Right ventricle myocardium superior (tissue), 1 donor: ENCODE measurements at places on chromosomes 16 and 17. TPM values are rescaled to one million over a fixed set of nuclear protein-coding genes. Genes with fewer than 3 reads are reported as not detected.

Gene ACSM5
- 1.4 TPM for total RNA-seq

Gene CLDN7
- 0.94 TPM for total RNA-seq

Gene RND2
- 0.65 TPM for total RNA-seq

Gene PRSS21
- total RNA-seq: not detected

Gene KRTAP1-5
- total RNA-seq: not detected

Gene CLEC3A
- total RNA-seq: not detected

Gene KRT36
- not detected for total RNA-seq

Gene CCL4
- 0.62 TPM for total RNA-seq

Gene RPL19
- 934 TPM for total RNA-seq

Gene PSMD7
- 137 TPM for total RNA-seq

Gene IL17C
- not detected for total RNA-seq

Gene ATF7IP2
- total RNA-seq: 35.5 TPM

DNA sequence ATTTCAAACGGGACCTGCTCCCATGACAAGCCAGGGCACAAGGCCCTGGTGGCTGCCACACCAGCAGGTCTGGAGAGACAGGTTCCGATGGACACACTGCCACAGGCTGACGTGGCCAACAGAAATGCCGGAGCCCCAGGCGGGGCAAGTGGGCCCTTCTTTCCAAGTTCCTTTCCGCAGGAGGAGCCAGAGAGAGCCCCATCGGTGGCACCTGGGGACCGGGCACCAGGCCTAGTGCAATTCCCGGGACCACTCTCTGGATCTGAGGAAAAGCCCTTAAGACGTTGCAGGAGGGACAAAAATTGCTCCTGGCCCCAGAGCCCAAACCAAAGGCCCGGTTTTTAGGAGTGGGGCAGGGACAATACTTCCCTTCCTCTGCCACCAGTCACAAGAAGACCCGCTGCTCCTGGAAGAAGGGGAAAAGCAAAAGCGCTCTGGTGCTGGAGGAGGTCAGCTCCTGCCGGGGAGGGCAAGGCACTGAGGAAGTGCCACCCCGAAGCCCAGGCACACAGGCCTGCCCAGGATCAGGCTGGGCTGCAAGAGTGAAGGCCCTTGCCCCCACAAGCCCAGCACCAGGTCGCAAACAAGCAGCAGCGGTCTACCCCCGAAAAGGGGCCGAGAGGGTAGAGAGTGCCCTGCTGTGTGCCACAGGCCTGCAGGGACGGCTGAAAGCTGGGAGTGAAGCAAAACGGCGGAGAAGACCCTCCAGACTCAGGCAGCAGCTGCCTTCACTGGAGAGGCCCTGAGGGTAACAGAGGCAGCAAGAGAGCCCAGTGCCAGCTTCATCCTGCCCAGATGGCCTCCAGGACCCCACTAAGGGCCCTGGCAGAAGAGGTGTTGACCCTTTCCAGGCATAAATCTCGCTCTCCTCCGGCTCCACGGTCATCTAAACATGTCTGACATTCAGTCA is 29.1 kb downstream of the MAP1LC3B start:
- no peak for DNase-seq

GRCh38 chr17:65324611-65325342 is 187.6 kb downstream of the RGS9 start:
- no peak for DNase-seq

DNA sequence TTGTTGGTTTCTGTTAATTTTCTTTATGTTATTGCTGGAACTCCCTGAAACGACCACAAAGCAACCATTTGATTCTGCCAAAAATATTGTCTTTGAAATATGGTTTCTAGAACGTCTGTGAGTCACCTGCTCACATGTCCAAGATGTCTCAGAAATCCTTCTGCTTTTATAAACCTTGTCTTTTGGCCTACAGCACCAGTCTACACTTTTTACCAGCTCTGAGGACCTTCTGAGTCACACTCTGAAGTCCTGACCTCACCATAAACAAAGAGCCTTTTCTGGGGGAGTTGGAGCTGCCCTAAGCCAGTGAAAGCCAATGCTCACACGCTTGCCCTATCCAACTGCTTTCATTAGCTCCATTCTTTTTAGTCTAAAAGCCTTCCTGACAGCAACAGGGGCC is 55.5 kb downstream of the GRIN2A start:
- DNase-seq: no peak

DNA sequence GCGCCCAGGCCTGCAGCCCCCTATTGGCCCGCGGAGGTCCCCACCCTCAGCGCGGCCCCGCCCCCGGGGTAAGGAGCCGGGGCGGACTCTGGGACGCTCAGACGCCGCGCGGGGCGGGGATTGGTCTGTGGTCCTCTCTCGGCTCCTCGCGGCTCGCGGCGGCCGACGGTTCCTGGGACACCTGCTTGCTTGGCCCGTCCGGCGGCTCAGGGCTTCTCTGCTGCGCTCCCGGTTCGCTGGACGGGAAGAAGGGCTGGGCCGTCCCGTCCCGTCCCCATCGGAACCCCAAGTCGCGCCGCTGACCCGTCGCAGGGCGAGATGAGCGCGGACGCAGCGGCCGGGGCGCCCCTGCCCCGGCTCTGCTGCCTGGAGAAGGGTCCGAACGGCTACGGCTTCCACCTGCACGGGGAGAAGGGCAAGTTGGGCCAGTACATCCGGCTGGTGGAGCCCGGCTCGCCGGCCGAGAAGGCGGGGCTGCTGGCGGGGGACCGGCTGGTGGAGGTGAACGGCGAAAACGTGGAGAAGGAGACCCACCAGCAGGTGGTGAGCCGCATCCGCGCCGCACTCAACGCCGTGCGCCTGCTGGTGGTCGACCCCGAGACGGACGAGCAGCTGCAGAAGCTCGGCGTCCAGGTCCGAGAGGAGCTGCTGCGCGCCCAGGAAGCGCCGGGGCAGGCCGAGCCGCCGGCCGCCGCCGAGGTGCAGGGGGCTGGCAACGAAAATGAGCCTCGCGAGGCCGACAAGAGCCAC is at the start of gene NHERF1:
TSS of gene NHERF1 (plus strand) at position 100 of the 750 bp plus-strand sequence. CDS start at position 319, 219 bp downstream.
- DNase-seq: peak; percentile 97

DNA sequence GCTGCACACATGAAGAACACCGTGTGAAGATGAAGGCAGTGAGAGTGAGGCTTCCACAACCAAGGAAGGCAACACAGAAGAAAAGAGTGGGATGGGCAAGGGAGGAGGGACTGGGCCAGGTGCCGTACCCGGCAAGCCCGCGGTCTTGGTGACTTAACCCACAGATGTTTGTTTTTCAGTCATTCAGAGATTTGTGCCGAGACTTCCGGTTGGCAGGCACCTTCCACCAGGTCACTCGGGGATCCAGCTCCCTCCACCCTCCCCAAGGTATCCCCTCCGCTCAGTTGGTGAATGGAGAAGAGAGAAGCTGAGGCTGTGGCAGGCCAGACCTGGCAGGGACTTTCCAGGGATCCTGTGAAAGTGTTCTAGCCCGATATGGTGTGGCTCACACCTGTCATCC is 4.9 kb upstream of the KREMEN2 start:
- DNase-seq: no peak

- DNase-seq: no peak
Observed at GRCh38 chr16:73527187-73527586, 479.3 kb upstream of the ZFHX3 start.

DNA sequence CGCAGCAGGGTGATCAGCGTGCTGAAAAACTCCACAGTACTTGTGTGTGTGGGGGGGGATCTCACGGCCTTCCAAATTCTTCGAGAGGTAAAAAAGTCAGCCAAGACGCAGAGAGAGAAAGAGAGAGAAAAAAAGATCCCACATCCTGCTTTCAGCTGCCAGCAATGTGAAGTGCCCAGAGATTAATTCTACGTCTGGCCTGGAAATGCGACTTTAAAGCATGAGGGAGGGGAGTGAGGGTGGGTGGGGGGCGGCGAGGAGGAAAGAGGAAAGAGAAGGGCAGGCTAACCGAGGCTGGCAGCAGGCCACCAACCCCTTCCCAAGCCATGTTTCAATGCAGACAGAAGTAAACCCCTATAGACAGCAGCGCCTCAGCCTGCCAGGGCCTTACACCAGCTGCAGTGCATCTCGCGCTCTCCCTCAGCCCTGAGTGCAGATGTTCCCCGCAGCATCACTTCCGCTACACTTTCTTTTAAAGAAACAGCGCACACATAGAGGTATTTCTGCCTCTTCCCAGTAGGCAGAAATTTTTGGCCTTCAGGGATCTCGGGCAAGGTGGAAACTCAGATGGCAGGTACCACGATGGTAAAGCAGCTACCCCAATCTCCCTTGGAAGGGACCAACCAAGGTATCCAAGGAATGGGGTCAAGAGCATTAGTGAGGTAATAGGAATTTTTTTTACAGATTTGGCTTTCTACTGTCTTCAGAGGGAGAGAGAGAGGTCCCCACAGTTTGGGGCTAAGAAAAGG is 87.8 kb downstream of the SMG6 start:
- DNase-seq: peak; percentile 86

DNA sequence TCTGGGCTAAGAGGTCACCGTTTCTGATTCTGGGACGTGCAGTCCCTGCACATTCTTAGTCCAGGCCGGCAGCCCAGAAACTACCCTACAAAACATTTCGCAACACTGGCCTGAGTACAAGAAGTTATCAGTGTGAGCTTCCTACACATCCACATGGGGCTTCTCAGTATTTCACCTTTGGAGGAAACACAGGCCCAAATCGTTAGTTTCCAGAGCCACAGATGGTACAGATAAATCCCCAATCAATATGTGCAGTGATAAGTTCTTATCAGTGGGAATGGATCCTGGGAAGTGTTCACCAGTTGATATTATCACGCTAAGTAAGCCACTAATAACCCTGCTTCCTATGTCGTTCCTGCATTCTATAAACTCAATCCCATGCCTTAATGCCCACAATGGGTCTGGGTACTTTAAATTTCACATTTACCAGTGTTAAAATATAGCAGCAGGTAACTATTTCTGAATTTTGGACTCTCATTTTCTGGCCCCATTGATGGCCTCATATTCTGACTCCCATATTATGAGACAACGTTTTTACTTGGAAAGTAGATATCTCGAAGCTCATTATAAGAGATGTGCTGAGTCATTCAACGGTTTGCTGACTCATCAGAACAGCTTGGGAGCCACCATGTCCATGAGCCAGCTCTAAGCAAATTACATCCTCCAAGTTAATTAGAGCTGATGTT is 370.2 kb upstream of the MAF start:
- peak; percentile 75 for DNase-seq

GRCh38 chr17:45692661-45693060 is 91.5 kb upstream of the CRHR1 start:
- DNase-seq: no peak

- DNase-seq: peak; percentile 93
Observed at GRCh38 chr17:40499551-40500189, 1.8 kb downstream of the TNS4 start.

- no peak for DNase-seq
Observed at GRCh38 chr17:8287651-8288335, 677 bp upstream of the RANGRF start.

- no peak for DNase-seq
Observed at GRCh38 chr16:69005641-69006355, 99.7 kb upstream of the HAS3 start.

DNA sequence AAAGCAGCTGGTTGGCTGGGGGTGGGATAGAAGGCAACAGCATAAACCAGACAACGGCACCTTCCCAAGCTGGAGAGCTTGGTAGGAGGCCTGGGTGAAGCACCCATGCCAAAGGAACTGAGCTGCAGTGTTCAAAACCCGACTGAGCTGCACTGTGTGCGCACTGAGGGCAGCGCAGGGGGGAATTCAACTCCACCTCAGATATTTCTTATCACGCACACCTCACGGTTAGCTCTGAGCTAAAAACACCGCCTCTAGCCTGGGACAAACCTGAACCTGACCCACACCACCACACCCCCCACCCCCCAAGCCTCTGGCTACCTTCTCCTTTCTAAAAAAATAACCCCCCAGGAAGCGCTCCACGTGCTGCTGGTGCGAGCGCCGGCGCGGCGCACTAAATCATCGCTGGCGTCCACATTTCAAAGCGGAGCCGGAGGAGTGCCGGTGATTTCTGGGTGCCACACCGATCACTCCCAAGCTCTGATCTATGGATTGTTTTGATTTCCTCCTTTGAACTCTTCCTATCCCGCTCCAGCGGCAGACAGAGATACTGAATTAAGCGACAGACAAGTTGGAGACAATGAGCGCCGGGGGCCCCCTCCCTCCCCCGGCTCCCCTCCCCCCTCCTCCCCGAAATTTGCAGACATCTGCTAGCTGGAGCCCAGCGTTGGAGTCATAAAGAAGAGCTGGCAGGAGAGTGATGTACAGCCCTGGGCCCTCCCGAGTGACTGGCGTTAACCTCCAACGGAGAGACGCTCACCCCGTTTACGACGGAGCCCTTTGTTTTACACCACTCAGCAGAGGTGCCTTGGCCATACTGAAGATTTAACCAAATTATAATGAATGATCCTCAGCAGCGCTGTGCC is 85.0 kb downstream of the NOG start:
- no peak for DNase-seq

DNA sequence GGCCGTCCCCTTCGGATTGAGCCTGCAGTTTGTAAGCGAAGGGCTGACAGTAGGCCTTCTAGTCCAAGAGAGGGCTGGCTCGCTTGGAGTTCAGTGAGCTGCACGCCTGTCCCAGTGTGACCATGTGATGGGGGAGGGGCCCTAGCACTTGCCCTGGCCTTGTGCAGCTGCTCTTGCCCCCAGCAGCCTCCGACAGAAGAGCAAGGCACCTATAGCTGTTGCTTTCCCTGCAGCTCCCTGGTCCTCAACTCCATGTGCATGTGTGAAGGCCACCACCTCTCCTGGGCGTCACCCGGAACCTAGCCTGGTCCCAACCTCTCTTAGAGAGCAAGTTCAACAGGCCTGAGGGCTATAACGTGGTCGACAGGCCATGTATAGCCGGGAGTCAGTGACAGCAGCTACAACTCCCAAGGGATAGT is 5.6 kb downstream of the SPHK1 start:
- no peak for DNase-seq

DNA sequence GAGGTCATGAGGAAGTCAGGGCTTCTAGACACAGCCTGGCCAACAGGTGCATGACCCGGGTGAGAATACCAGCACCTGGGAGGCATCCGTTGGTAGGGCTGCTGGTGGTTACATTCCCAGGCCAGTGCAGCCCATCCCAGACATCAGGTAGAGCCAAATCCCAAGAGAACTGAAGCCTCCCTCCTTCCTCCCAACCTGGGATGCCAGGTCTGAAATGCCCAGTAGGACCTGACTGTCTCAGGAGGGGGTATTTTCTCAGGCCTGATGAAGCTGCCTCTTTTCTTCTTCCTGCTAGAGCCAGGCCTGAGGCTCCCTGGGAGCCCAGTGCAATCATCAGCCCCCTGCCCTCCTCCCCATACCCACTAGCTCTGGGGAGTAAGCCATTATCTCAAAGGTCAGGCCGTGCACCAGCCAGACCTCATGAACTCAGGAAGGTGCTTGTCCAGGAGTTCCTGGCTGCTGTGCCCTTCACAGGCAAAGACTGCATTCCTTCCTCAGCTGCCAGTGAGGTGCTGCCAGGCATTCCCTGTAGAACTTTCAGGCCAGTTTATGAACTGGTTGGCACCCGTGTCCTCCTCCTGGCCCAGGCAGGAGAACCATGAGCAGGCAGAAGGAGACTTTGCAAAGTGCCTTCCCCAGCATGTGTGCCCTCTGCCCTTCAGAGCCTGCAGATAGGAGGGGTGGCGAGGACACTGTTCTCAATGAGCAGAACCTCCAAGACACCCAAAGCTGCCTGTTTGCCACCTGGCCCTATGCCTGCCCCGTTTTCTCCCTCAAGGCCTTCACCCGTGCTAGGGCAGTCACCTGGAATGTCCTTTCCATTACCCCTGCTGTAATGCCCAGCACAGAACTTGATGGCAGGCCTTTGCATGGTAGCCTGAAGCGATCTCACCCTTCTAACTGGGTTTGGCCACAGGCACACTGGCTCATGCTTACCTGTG is 7.6 kb downstream of the TBX2 start:
- peak; percentile 36 for DNase-seq

- no peak for DNase-seq
Observed at GRCh38 chr16:22174642-22175041, 12.3 kb downstream of the SDR42E2 start.

- DNase-seq: no peak
Observed at GRCh38 chr16:48903039-48903438, 293.1 kb upstream of the N4BP1 start.
